Cortex of kidney (tissue), 1 donor: ENCODE measurements at places on chromosomes 4 and X.

DNA sequence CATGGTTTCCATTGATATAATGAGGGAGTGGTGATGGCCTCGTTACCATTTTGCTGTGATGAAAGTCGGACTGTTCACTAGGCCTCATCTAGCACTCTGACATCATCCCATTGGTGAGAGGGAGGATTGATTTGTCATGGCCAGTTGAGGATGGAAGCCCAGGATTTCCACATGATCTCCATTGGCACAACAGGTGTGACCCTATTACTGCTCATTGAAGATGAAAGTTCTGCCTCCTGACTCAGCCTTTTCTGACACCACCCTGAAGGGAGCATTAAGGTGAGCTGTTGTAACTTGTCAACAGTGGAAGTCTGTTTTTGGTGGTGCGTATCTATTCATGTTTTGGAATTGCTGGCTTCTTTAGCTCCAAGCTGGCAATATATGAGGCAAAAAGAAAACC lies 144.2 kb downstream of the PABPC4L start:
- DNase-seq: no peak

- no peak for DNase-seq
These were observed 66.0 kb upstream of the PLAC8 start for GRCh38 chr4:83180431-83180968.

DNA sequence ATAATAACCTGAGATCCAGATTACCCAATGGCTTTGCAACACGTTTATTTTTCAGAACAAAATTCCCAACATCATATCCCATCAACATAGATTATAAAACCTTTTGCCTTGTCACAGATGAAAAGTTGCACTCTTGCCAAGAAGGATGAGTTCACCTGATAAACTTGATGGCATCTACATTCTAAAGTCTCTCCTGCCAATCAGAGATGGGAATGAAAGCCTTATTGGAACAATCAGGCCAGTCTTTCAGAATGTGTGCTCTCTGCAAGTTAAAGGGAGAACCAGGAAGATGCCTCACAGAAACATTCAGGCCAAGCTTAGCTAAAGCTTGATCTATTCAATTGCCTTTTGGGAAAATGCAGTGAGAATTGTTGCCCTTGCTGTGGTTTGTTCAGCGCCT lies 1.3 kb downstream of the LPAR4 start:
- DNase-seq: no peak

- no peak for DNase-seq
These were observed 482.4 kb downstream of the NAF1 start for GRCh38 chr4:162684371-162684700.

GRCh38 chr4:180850318-180850940 lies 1392.8 kb upstream of the TENM3 start:
- DNase-seq: no peak

- DNase-seq: no peak
These were observed 52.1 kb upstream of the MSANTD1 start for GRCh38 chr4:3196670-3197359.

- DNase-seq: no peak
These were observed 45.9 kb downstream of the ZFYVE28 start for GRCh38 chr4:2372488-2373030.

DNA sequence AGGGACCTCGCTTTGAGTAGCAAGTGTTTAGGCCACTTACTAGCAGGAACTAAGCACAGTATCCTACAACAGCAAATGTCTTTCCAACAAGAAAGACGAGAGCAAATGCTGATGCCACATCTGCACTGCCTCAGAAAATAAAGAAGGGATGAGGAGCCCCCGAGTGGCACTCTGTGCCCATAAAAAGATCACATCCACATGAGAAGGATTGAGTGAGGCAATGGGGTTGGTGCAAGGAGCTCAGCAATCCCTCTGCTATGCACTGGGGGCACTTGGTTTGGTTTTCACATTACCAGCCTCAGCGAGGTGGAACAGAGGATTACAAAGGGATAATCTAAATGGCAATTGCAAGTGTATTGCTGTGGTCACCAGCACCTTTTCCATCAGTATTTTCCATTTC lies 252.8 kb upstream of the SLC7A11 start:
- no peak for DNase-seq

- no peak for DNase-seq
These were observed 282.5 kb downstream of the TMA16 start for GRCh38 chr4:163776957-163777356.

DNA sequence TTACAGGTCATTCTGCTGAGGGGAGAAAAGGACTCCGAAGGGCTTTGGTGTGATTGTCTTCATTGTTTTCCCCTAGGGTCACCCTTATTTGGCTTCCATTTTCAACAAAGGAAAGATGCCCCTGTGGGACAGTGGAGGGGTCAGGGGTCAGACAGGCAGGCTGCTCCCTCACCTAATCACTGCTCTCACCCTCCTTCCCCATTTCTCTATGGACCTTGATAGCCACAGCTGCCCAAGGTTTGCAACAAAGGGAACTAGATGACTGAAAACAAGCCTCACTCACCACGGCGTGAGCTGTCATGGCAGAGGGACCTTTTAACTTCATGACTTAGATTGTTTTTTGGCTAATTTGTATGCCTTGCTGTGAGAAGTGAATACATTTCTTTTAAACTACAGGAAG lies 40.7 kb downstream of the C4orf51 start:
- DNase-seq: no peak

GRCh38 chrX:68748030-68748429 lies 80.8 kb upstream of the EFNB1 start:
- DNase-seq: no peak

GRCh38 chrX:133989490-133989889 lies 4.1 kb upstream of the GPC3 start:
- DNase-seq: no peak

DNA sequence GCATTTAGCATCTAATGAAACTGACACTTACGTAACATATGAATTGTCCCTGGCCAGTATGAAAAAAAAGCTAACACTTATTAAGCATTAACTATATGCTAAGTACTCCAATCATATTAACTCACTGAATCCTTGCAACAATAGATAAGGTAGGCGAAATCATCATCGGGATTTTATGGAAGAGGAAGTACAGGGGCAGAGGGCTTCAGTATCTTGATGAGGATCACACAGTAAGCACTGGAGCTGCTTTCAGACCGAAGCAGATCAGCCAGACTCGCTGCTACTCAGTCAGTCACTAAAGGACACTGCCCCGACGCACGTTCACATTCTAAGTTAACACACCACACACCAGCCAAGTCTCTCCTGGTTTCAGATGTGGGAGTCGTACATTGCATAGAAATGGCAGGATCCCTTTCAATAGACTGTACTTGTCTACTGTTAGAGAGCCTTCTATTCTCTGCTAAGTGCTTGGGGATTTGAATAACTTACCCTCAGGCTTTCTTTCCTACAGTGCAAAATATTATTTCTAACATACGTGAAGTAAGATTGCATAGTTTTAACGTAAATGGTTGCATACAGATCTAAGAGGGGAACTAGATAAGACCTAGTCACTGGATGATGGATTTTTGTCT lies 540.2 kb upstream of the TENM3 start:
- DNase-seq: no peak

- DNase-seq: no peak
These were observed 759.0 kb downstream of the ADGRL3 start for GRCh38 chr4:61959087-61959486.

- DNase-seq: no peak
These were observed 77.5 kb downstream of the IL15 start for GRCh38 chr4:141713771-141714445.

DNA sequence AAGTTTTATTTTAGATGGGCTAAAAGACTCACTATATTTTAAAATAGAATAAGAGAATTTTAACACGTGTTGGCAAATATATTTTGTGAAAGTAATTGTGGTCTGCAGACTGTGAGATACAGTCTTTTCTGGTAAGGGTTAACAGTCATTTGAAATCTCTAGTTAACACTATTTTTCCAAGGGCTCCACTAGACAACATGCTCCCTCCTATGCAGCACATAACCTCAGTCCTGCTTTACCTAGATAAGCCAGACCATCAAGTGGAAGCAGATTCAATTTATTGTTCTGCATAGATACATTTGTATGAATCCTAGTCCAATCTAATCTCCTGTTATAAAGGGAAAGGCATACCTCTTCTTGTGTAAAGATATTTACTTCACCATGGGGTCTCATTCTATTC lies 133.2 kb upstream of the CT83 start:
- DNase-seq: no peak

DNA sequence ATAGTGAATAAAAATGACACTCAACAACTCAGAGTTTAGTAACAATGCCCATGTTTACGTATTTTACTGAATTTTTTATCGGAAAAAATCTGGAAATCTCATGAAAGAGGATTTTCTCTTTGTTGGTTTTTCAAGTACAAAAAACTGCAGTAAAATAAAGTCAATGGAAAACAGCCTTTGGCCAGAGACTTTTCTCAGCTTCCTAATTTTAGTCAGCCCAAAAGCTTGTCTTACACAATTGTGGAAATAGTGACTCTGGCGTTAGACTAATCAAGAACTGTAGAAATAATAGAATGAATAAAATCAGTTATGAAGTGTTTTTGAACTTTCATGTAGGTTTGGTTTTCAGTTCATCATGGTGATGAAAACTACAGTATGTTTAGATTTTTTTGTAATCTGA lies 234.7 kb downstream of the DKK2 start:
- no peak for DNase-seq

- DNase-seq: no peak
These were observed 4.6 kb downstream of the PALLD start for GRCh38 chr4:168501407-168501806.

DNA sequence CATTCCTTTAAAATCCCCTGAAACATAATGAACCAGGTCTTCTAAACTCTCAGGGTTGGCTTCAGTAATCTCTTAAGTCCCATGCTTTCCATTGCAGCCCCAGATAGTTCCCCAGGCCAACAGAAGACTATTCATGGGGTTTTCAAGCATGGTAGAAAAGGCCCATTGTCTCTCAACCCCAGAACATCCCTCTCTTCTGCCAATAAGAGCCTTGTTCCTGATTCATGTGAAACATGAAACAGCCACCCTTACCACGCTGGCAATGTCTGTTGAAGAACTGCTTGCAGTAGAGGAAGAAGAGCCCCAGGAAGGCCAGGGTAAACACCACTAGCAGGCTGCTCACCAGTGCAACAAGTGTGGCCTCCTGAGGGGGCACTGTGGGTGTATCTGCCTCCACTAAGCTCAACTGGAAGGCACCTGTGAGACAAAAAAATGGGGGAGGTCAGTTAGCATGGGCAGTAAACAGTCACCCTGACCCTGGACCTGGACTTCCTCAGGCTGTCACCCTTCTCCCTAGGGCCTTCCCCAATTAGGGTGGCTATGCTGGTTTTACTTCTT lies 36.4 kb downstream of the EDA2R start:
- DNase-seq: no peak

GRCh38 chr4:26048950-26049349 lies 134.9 kb downstream of the SMIM20 start:
- DNase-seq: no peak

DNA sequence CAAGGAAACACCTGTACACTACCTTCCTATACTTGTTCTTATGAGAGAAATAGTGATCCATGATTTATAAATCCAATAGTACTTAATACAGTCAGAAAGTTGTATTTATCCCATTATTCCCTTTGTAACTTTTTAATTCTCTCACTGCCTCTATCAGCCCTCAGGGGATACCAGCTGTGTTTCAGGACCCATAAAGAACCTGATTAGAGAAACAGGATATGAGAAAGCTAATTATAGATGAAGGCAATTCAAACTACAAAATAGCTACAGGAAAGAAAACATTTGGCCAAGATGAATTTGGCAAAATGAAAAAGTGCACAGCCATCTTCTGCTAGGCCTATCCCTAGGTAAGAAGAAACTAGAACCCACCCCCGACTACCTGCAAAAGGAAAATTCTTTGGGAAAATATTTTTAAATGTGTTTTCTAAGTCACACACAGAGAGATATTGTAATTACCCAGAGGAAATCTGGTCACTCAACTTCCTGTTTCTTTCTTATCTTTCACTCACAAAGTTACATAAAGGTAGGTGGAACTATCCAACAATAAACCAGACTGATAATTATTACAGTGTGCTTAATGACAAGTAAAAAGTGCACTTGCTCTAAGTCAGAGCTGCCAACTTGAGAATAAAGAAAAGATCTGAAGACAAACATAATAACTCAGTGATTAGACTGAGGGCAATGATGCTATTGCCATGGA lies 836.5 kb upstream of the HTR2C start:
- DNase-seq: no peak

GRCh38 chr4:22573641-22574040 lies 57.8 kb upstream of the ADGRA3 start:
- no peak for DNase-seq

DNA sequence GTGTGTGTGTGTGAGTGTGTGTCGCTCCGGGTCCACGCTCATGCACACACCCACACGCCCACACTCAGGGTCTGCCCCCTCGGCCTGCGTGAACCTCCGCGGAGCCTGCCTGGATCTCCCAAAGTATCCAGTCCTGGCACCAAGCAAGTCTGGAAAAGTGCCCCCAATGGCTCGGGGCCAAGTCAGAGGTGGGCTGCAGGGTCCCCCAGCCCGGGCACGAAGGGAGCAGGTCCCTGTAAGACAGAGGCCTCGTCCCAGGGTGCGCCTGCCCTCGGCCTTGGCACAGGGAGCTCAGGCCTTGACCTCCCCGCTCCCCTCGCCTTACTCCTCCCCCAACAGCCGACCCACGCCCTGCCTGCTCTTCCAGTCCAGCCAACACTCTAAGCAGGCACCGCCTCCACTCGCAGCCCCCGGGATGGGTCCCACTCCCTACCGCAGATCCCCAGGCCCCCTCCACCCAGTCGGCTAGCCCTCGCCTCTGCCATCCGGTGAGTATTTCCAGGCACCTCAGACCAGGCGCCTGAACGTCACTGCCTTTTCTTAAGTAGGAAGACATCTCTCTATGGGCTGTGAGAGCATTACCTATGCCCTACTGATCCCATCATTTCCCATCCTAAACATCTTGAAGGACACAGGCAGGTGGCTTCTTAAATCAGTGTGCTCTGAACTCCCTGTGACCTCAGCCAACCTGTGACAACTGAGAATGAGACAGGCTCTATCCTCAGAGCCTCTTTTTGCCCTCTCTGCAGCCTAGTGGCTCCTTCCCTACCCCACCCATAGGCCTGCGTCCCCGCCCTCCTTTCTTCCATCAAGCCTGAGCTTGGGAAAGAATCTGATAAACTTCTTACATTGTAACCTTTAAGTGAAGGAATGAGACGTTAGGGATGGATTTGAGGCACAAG lies 704 bp downstream of the FAM114A1 start:
- DNase-seq: no peak

- no peak for DNase-seq
These were observed 33.9 kb upstream of the SLC9A7 start for GRCh38 chrX:46792810-46793188.

- no peak for DNase-seq
These were observed 3.8 kb upstream of the ZCCHC4 start for GRCh38 chr4:25308761-25309160.

DNA sequence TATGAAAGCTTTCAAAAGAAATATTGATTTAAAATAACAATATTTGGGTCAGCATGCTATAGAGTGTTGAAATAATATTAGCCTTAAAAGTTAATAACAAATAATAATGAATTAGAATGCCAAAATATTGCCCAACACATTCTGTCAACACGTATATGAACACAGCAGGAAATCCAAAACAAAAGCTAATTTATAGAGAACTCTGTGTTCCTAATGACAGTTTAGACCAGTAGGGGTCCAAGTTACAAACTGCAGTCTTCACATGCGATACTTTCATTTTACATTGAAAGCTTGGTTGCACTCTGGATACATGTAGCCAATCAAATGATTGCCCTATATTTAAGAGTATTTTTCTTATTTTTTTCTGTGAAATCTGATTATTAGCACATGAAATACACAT lies 274.4 kb downstream of the DCTD start:
- DNase-seq: no peak
